ENCODE measurements at places on chromosomes 1 and 21. TPM values are rescaled to one million over a fixed set of nuclear protein-coding genes. Genes with fewer than 3 reads are reported as not detected.
A peak's percentile ranks its signal among the peaks of the same experiment; 100 is the strongest.

- no peak for DNase-seq
These were observed 10.3 kb upstream of the SFPQ start for GRCh38 chr1:35203295-35203694.

DNA sequence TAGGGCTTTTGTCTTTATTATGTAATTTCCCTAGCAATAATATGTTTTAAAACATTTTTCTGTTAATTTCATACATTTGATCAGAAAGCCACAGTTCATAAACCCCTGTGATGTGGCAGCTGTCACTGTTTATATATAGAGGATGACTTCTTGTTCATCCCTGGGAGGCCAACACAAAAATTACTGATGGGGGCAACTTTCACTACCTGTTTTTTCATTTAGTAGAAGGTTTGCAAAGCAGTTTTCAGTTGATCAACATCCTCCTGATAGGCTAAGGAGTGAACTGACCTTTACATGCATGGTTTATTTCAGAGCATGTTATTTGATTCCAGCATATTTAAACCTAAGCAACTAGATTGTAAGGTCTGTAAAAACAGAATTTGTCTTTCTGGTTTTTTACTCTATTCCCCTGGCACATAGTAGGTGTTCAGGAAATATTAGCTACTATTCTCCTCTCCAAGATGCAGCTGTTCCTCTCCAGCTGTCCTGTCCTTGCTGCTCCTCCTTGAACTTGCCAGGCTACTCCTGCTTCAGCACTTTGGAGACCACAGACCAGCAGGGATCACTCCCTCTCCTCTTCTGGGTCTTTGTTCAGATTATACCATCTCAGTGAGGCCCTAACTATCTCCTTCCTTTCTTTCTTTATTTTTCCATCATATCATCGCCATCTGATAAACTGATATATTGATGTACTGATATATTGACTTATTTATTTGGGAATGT is 54.7 kb downstream of the ROR1 start:
- no peak for DNase-seq

DNA sequence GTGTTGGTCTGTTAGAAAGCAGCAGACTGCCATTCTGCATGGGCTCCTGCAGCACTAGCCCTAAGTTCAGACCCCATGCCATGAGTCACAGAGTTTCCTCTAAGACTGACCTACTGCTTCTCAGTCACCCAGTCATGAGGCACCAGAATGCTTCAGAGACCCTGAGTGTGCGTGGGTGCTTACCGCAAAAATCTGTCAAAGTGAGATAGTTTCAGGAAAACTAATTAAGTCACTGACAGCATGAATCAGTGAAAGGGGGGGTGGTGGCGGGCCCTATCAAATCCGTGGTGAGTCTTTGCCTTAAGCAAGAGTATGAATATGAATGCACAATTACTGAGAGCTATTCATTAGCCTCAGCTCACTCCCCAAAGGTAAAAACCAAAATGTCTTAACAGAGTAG is 98.1 kb downstream of the KCTD3 start:
- peak; percentile 51 for DNase-seq

GRCh38 chr1:238621405-238621804 is 730.7 kb upstream of the ZP4 start:
- no peak for DNase-seq

- DNase-seq = no peak
These were observed 802.2 kb downstream of the KCNT2 start for GRCh38 chr1:195806060-195806459.

- DNase-seq = no peak
These were observed 43.0 kb downstream of the PLA2G4A start for GRCh38 chr1:186871784-186872183.

DNA sequence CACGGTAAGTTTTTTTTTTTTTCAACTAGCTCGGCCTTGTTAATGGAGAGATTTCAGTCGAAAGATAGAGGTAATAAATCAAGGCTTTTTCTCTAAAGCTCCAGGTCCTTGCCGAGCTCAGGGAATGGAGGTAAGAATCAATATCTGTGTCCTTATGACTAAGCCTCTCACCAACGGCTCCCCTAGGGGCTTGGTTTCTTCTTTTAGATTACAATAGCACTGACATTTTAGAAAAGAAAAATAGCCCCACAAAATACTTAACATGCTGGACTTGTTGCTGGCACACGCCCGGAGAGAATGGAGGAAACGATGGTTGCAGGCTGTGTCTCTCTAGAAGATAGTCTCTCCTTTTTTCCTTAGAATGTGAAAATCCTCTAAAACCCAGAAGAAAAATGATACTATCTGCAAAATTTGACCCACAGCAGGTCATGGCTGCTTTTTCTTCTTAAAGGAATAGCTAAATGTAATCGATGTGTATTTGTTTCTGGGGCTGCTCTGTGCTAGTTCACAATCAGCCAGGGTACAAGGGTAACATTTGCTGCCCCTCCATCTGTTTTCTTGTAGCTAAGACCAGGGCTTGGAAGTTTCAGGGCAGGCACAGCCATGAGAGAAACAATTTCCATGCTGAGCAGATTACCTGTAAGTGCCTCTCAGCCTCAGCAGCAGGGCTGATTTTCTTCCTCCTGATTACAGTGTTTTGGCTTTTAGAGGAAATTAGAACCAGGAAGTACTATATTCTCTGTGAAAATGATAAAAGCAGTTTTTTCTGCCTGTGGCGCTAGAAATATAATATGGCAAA is 86.2 kb upstream of the GNG12 start:
- no peak for DNase-seq

- DNase-seq = no peak
These were observed 44.7 kb downstream of the TNNT2 start for GRCh38 chr1:201332616-201333335.

DNA sequence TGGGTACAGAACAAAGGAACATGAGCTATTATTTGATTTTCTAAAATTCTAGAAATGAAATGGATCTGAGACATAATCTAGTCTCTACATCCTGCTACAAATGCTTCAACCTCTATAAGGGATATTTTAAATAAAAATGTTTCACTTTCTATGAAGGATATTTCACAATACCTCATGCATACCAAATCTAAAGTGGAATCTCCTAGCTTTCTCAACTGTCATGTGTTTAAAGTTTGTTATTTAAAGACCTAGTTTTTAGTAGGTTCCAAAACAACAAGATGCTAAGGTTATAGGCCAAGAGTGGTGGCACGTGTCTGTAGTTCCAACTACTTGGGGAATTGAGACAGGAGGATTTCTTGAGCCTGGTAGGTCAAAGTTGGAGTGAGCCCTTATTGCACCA is 47.6 kb downstream of the KDM5B start:
- no peak for DNase-seq

- DNase-seq = peak; percentile 78
These were observed 18.3 kb downstream of the IFFO2 start for GRCh38 chr1:18938008-18938706.

GRCh38 chr1:38929476-38929875 is 12.2 kb downstream of the RHBDL2 start:
- no peak for DNase-seq

Gene IRF6
- total RNA-seq = 0.39 TPM

Gene SERPINC1
- total RNA-seq = not detected

Gene LENEP
- not detected for total RNA-seq

Gene USH2A
- total RNA-seq = not detected

Gene MTMR11
- total RNA-seq = 6.1 TPM

Gene UTS2
- not detected for total RNA-seq

Data from M059J (cell line).